ENCODE measurements at places on chromosomes 11 and 22.

DNA sequence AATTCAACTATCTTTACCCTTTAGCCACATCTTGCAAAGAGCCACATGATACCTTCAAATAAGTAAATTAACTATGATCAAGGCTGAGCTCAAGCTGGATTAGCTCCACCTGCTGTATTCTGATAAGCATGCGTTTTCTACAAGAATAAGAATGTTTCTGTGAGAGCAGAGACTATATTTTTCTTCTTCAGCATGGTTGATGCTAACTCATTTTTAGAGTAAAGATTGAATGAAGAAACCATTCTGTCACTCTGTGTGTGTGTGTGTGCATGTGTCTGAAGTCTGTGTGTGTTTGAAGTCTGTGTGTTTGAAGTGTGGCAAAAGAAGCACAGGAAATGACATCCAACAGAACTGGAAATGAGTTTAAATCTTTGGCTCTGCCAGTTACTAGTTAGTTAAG lies 12.0 kb upstream of the LAYN start:
- no peak for DNase-seq

- no peak for DNase-seq
Observed at GRCh38 chr11:95154514-95154913, 64.9 kb downstream of the ENDOD1 start.

- no peak for DNase-seq
Observed at GRCh38 chr11:117836077-117836960, 11.8 kb upstream of the FXYD2 start.

GRCh38 chr11:59778122-59778521 lies 22.9 kb downstream of the STX3 start:
- no peak for DNase-seq

- no peak for DNase-seq
Observed at GRCh38 chr11:69650832-69651344, 9.9 kb downstream of the CCND1 start.

DNA sequence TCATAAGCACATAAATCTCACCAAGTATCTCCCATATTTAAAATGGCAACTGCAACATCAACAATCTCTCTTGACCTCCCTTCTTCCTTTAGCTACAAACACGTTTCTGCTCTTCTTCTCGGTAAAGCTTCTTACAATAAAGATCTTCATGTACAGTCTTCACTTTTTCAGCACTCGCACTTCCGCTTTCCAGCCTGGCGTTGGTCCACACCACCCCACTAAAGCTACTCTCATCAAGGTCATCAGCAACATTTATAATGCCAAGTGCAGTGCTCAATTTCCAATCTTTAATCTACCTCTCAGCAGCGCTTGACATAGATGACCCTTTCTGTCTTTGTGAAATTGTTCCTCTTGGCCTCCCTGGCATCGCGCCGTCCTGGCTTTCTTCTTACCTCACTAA lies 33.6 kb downstream of the NTM start:
- DNase-seq, result no peak

- no peak for DNase-seq
Observed at GRCh38 chr11:126473269-126473668, 117.8 kb downstream of the ST3GAL4 start.

- DNase-seq, result no peak
Observed at GRCh38 chr11:118206391-118207031, 18.3 kb downstream of the JAML start.

GRCh38 chr11:17473071-17473744 lies 3.4 kb downstream of the ABCC8 start:
- no peak for DNase-seq

- DNase-seq, result no peak
Observed at GRCh38 chr22:45442116-45442515, 28.6 kb downstream of the RIBC2 start.

DNA sequence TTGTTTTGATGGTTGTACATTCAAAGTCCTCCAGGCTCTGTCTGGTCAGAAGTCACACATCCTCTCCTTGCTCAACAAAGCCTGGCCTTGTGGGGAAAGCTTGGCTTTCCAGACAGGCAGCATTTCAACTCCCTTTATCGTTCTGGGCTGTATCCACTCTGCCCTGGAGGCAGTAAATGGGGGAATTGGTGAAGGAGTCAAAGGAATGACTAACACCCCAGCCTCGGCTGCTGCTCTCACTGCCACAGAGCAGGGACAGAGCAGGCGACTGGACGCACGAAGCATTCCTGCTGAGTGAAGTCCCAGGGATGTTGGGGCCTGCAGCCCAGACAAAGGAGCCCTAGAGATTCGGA lies 52.8 kb downstream of the WNT11 start:
- no peak for DNase-seq

GRCh38 chr11:76588455-76589325 lies 81.9 kb downstream of the LRRC32 start:
- DNase-seq, result no peak

DNA sequence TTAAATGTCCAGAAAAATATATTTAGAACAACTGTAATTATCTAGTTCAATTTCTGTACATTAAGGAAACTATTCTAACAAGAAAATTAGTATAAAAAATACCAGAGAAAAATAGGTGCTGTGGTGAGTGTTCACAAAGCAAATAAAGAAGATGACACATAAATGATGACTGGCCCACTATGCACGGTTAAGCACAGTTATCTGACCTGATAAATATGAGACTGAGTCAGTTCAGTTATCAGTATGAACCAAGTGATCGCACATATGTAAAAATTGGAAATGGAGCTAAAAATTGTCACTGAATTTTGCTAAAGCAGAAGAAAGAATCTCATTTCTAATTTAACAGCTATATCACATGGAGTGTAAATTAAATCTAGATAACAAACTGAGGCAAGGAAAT lies 18.8 kb upstream of the MAML2 start:
- no peak for DNase-seq

- no peak for DNase-seq
Observed at GRCh38 chr11:20592741-20593140, 6.7 kb upstream of the SLC6A5 start.

DNA sequence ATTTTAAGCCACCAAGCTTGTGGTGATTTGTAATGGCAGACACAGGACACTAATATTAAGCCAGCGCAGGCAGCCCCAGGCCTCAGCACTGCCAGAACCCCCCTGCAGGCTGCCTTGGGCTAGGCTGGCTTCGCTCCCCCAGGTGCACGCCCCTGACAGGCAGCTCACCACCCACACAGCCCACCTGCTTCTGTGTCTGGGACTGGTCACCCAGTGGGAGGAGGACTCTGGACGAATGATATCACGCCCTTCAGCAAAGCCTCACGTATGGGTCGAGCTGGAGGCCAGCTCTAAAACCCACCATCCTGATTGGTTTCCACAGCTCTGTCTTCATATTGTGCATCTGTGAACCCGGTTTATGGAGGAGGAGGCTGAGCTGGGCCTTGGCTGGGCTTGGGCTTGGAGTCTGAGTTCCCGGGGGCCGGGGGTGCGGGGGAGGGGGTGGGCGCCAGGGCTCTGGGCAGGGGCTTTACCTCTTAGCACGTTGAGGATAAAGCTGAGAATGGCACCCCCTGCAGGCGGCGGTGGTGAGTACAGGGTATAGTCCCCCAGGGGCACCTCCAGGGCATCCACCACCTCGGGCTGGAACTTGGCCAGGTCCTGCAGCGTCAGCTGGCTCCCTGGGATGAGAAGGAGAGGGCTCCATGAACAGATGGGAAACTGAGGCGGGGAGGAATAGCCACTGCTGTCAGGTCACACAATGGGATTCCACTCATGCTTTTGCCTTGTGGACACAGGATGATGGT lies 13.8 kb downstream of the GGT5 start:
- no peak for DNase-seq

DNA sequence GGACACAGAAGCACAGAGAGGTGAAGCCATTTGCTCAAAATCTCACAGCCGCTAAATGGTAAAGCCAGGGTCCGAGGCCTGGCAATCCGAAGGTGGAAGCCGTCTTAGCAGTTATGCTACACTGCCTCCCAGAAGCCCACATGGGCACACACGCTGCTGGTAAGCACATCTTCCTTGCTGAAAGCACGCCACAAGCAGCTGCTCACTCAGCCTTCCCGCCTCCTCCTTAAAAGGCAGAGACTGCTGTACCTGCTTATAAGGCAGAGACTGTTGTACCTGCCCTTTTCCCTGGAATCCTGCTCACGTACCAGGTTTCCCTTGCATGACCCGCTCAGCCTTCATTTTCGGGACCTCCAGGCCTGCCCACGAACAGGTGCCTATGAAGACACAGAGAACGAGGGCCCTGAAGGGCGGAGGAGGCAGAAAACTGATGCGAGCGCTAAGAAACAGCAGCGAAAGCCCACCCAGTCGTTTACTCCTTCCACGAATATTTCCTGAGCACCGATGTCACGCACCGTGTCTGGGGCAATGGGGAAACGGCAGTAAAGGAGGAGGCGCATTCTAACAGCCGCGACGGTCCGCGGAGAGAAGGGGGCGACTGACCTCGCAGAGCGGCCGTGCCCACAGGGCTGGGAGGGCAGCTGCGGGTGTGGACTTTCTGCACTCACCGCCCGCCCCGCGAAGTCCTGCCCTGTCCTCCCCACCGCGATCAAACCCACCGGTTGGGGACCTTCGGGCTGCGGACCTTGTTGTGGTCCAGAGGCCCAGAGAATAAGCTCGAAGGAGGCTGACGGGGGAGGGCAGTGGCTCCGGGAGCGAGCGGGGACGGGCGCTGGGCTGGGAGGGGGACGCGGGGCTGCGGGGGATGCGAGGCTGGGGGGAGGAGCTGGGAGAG lies 13.0 kb downstream of the SPATA19 start:
- DNase-seq, result no peak

All from cortex of kidney (tissue), 1 donor.